ENCODE measurements at places on chromosomes 2 and 18.

- DNase-seq, result no peak
These were observed 133.1 kb downstream of the NCKAP5 start for GRCh38 chr2:133434959-133435668.

DNA sequence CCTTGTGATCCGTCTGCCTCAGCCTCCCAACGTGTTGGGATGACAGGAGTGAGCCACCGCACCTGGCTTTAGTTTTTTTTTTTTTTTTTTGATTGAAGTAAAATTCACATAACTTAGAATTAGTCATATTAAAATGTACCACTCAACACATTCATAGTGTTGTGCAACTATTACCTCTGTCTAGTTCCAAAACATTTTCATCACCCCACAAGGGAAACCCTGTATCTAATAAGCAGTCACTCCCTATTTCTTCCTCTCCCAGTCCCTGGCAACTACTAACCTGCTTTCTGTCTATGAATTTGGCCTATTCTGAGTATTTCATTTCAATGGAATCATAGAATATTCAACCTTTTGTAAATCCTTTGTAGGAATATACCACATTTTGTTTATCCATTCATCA is 123.9 kb upstream of the FAM117B start:
- DNase-seq, result no peak

DNA sequence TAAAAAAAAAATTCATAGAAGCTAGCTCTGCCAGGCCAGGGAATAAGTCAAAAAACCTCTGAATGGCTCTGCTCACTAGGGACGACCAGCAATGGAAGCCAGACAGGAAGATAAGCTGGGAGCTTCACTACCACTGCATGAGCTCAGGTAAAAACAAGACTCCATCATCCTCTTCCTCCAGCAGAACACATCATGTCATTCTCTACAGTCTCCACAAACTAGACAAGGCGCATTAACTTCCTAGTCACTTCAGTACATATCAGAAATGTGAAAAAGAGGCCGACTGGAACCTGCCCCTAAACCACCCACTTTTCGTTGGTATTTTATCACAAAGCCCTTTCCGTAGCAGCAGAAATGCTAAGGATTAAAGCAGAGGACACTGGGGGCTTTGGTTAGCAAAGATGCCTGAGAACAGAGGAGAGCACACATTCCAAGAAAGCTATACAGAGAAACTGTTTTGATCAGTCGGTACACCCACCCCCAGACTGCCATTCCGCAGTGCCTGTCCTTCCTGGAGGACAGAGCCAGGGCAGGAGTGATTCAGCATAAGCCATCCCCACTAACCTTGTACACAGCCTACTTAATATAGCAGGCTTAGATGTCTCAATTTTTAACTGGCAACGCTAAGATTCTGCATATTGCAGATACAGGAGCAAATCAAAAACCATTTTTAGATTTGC is 53.4 kb downstream of the AAK1 start:
- no peak for DNase-seq

GRCh38 chr2:60105906-60106305 is 447.5 kb downstream of the BCL11A start:
- no peak for DNase-seq

DNA sequence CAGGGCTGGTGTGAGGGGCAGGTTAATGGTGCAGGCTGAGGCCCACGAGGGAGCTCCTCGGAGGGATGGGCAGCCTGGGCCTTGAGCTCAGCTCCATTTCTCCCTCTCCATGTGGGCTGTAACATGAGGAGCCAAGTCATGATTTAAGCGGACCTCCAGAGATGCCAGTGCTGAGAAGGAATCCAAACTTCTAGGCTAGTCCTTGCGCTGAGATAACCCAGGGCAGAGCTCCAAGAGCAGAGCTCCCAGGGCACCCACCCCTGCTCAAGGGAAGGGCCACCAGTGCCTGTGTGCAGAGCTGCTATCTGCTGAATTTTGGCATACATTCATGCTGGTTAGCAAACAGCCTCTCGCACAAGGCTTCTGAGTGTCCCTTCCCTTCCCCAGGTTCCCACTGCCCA is 95.1 kb downstream of the MRO start:
- no peak for DNase-seq

GRCh38 chr2:217941339-217941738 is 61.5 kb downstream of the TNS1 start:
- no peak for DNase-seq

DNA sequence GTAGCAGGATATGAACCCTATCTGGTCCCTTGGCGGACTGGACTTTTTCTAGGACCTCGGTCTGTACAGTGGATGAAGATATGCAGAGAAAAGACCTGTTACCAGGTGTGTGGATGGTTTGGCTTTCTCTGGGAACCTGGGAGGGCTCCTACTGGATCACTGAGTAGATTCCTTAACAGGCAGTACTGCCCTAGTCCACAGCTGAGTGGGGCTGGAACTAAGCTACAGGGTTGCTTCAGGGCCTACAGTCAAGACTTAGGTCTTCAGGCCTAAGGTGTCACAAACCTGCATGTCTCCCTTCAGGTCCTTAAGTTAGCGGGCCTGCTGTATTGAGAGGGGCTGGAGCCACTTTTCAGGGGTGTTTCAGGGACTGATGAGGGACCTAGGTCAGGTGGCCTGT is 42.9 kb downstream of the ORC4 start:
- no peak for DNase-seq

GRCh38 chr2:27442920-27443282 is 720 bp downstream of the KRTCAP3 start:
- no peak for DNase-seq

All from stimulated activated CD8-positive, alpha-beta memory T cell treated with anti-CD3 and anti-CD28 coated beads, Interleukin-12 subunit alpha, Interleukin-12 subunit beta, amount 100 ng/mL, for 1 hour (primary cell).